Naive thymus-derived CD4-positive, alpha-beta T cell (primary cell): ENCODE measurements at places on chromosomes 7 and 10.

GRCh38 chr10:10526846-10527245, 490.8 kb upstream of the CELF2 start:
- DNase-seq = no peak

DNA sequence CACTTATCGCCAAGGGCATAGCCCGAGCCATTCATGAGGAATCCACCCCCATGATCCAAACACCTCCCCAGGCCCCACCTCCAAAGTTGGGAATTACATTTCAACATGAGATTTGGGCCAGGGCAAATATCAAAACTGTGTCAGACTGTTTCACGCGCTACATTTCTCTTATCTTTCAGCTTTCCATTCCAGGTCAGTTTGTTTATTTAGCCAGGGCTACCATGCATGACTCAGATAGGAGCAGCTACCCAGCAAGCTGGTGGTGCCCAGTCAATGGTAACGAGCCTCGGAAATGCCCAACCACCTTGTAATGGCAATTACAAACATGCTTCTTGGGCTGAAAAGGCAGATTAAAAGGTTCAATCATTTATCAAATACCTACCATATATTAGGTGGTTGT, 43.6 kb upstream of the BAMBI start:
- no peak for DNase-seq

GRCh38 chr10:66929375-66929774, 3.5 kb downstream of the LRRTM3 start:
- no peak for DNase-seq

GRCh38 chr7:41133690-41134299, 569.1 kb downstream of the INHBA start:
- no peak for DNase-seq

GRCh38 chr10:123741146-123741545, 75.0 kb downstream of the GPR26 start:
- DNase-seq = no peak

- DNase-seq = no peak
Measured at GRCh38 chr7:2034291-2035201, 198.2 kb downstream of the MAD1L1 start.

- no peak for DNase-seq
Measured at GRCh38 chr10:4847561-4848355, 21.8 kb downstream of the AKR1E2 start.

GRCh38 chr10:110273474-110273873, 31.2 kb downstream of the SMNDC1 start:
- peak; percentile 53 for DNase-seq

- DNase-seq = no peak
Measured at GRCh38 chr7:27973625-27974024, 207.0 kb downstream of the JAZF1 start.

DNA sequence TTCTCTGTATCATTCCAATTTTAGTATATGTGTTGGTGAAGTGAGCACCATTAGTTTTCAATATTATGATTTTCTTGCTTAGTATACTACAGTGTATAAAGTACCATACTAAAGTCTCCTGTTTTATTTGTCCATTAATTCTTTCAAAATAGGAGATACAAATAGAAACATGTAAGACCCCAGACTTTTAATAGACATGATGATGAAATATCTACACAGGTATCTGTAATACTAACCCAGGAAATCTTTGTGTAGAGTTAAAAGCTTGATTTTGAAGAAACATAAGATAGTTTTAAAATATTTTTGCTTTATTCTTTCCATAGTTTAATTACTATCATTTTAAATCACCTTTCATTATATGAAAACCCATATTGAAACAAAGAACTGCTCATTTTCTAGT, 133.8 kb upstream of the WNT16 start:
- DNase-seq = no peak

GRCh38 chr10:24848195-24848594, 104.2 kb downstream of the PRTFDC1 start:
- DNase-seq = no peak

- DNase-seq = no peak
Measured at GRCh38 chr7:1620835-1621234, 49.2 kb upstream of the ELFN1 start.

DNA sequence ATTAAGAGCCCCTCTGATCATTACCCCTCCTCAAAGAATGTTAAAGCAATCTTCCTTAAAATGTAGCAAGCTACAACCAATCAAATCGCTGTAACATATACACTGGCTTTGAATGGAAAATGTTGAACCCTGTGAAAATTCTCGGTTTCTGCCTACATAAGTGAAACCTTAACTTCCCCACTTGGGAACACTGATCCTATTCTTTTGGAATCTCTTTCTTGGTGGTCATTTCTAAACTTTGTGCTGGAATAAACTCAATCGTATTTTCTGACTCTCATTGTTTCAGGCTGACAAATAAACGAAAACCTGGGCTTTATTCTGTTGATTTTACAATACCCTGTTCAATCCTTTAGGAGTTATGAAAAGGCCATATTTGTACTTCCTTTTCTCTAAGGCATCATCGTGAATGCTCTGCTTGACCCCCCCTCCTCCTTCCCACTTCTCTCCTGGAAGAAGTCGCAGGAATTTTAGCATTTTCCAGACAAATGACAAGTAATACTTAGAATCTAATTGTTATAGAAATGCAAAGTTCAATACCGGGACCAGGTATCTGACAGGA, 155.1 kb upstream of the FAM13C start:
- no peak for DNase-seq

DNA sequence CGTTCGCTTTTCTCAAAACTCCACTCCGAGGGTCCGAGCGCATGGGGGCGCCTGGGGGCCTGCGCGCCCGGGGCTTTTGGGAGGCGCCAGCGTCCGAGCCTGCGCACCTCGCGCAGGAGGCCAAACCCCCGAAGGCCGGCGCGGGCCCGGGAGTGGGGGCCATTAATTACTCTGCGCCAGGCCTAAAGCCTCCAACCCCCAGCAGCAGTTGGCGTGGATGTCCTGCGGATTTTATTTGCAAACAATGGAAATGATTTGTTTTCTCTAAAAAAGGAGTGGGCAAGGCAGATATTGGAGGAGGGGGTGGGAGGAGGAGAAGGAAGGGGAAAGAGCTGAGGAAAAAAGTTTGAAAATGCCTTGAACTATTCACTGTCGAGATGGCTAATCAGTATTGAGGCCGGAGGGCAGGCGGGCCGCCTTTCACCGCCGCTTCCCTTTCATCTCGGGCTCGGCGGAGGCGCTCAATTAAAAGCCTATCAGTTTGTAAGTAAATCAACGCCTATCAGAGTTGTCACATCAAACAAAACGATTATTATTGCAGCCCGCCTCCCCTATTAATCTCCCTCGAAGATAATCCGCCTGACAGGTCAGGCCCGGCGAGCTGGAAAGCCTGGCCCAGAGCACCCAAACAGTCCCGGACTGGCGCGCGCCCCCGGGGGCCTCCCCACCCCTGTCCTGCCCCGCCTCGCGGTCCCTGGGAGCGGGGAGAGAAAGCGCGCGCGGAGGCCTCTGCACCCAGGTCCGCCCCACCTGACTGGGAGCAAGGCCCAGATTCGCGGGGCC, 3.4 kb upstream of the ZNF503 start:
- DNase-seq = no peak
